Liver (tissue), 10 donors: ENCODE measurements at places on chromosomes 13 and 19. TPM values are rescaled to one million over a fixed set of nuclear protein-coding genes. Genes with fewer than 3 reads are reported as not detected.
A peak's percentile ranks its signal among the peaks of the same experiment; 100 is the strongest.

The ZNF441 gene
- 1.8 TPM for polyA plus RNA-seq

The REX1BD gene
- polyA plus RNA-seq, result 71.9 TPM

The GIPC3 gene
- polyA plus RNA-seq, result 0.25 TPM

DNA sequence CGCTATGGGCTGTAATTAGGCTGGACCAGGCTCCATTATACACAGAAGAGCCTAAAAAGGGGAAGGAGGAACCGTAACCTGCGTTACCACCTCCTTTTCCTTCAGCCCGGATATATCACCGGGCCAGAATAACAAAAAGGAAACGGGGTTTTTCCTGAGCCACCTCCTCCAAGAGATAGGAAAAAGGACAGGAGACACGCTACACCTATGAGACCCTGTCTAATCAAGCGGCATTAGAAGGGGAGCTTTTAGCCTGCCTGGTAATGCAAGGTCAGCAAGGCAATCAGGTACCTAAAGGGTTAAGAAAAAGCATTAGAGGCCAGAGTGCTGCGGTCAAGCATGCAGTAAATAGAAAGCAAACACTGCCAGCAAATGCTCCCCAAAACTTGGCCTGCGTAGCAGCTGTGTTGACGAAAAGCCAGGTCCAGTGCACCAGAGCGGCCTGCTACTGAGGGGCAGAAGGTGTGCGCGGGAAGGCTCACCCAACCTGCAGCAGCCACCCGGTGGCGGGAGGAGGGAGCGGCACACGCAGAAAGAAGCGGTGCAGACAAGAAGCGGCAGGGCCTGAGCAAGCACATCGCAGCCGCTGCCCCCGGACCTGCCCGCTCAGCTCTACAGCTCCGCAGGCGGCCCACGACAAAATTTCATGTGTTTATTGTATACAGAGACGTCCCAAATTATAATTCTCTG is 1466.1 kb downstream of the UQCRFS1 start:
- no peaks in the 10 kb centered on the region for H3K4me1 ChIP-seq
- H3K4me3 ChIP-seq, result no peak overlapping the region
- H3K27me3 ChIP-seq, result no peaks in the 10 kb centered on the region
- H3K36me3 ChIP-seq, result no peaks in the 10 kb centered on the region

- H3K4me3 ChIP-seq, result no peak overlapping the region
- no peaks in the 10 kb centered on the region for H3K4me1 ChIP-seq
- no peak overlapping the region for H3K27ac ChIP-seq
- H3K27me3 ChIP-seq, result no peaks in the 10 kb centered on the region
- no peaks in the 10 kb centered on the region for H3K36me3 ChIP-seq
- no peak for DNase-seq
These were observed 421.9 kb upstream of the PCDH9 start for GRCh38 chr13:67651908-67652465.

DNA sequence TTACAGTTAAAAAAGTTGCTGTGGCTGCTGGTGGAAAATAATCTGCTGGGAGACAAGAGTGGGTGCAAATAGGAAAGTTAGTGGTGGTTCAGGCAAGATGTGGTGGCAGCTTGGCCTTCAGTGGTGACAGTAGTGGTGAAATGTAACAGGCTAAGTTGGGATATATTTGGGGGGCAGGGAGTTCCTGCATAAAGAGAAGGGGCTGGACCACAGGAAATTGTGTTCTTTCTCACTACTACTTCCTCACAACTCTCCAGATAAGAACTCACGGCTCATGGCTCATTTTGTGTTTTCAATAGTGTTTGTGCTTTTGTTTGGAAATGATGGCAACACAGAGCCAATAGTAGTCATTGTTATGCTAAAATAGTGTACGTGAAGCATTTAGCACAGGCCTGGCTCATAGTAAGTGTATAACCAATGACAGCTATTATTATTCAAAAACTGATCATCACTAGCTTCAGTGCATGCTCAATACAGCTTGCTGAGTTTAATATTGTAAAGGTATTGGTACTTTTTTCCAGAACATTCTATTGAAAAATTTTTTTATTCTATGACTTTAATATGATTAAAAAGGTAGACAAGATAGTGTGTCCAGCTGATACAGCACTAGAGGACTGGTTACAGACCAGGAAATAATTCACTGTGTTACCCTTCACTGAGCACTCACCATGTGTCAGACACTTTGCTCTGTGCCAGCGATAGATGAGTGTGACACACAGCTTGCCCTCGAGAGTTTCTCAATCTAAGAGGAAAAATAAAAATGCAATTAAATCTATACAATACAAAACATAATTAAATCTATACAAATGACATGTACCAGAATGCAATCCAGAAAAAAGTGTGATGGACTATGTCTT is 209.8 kb downstream of the POU4F1 start:
- H3K36me3 ChIP-seq, result no peaks in the 10 kb centered on the region
- H3K27me3 ChIP-seq, result no peaks in the 10 kb centered on the region
- no peaks in the 10 kb centered on the region for H3K4me1 ChIP-seq
- H3K4me3 ChIP-seq, result no peak overlapping the region
- DNase-seq, result no peak

DNA sequence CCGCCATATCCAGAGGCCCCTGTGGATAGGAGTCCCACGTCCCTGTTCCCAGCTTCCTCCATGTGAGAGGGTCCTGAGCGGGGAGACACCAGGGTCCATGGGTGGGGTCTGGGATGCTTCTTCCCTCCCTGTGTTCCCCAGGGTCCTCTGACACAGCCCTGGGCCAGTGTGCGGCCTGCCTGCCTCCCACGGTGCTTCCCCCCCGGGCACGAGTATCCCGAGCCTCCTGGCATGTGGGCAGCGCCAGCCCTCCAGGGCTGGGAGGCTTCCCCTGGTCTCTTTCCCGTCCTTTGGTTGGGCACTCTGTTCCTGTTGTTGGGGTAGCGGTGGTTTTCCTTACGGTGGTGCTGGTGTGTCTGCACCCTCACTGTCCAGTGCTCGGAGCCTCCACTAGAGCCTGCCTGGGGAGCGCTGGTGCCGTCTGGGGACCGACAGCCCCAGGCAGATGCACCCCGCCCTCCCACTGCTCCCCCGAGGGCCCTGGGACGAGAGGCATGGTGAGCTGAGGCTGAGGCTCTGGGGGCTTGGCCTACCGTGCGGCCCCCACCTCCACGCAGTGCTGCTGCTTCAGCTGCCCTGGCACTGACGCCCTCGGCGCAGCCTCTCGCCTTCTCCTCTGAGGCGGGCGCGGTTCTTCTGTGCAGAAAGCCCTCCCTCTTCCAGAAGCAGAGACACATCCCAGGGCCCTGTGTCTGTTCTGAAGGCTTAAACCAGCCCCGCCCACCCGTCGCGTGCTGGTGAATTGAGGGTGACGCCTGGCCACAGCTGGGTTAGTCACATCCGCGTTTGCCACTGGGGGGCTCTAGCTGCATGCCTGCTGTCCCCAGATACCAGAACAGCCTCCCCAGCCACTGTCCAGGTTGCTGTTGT is 27.9 kb downstream of the PLEKHJ1 start:
- peak; percentile 63 for DNase-seq
- H3K36me3 ChIP-seq, result peaks cover 10% of the 10 kb centered on the region
- H3K4me3 ChIP-seq, result no peak overlapping the region
- no peaks in the 10 kb centered on the region for H3K4me1 ChIP-seq

- peak overlapping the region; percentile 90 for H3K27ac ChIP-seq
- DNase-seq, result no peak
- H3K36me3 ChIP-seq, result no peaks in the 10 kb centered on the region
- H3K27me3 ChIP-seq, result no peaks in the 10 kb centered on the region
- peaks cover 73% of the 10 kb centered on the region for H3K4me1 ChIP-seq
- no peak overlapping the region for H3K4me3 ChIP-seq
These were observed 19.9 kb downstream of the CEBPG start for GRCh38 chr19:33393286-33394005.

GRCh38 chr13:24275041-24275440 is 34.3 kb upstream of the C1QTNF9 start:
- no peak overlapping the region for H3K27ac ChIP-seq
- no peak for DNase-seq
- no peak overlapping the region for H3K4me3 ChIP-seq
- peaks cover 20% of the 10 kb centered on the region for H3K4me1 ChIP-seq
- no peaks in the 10 kb centered on the region for H3K27me3 ChIP-seq
- no peaks in the 10 kb centered on the region for H3K36me3 ChIP-seq
